ENCODE measurements at places on chromosomes 7 and 10.

GRCh38 chr10:100162696-100163095 lies 23.1 kb downstream of the ERLIN1 start:
- DNase-seq = no peak

GRCh38 chr7:77238703-77239136 lies 39.1 kb upstream of the FGL2 start:
- DNase-seq = no peak

- DNase-seq = no peak
These were observed 346.5 kb upstream of the NPVF start for GRCh38 chr7:25574828-25575227.

DNA sequence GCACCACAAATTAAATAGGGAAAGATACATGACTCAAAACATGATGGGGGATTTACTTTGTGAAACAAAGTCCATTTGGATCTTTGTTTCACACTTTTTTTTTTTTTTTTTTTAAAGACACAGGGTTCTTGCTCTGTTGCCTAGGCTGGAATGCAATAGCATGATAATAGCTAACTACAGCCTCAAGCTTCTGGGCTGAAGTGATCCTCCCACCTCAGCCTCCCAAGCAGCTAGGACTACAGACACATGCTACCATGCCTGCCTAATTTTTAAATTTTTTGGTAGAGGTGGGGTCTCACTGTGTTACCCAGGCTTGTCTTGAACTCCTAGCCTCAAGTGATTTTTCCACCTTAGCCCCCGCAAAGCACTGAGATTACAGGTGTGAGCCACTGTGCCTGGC lies 172.6 kb upstream of the KLF14 start:
- no peak for DNase-seq

DNA sequence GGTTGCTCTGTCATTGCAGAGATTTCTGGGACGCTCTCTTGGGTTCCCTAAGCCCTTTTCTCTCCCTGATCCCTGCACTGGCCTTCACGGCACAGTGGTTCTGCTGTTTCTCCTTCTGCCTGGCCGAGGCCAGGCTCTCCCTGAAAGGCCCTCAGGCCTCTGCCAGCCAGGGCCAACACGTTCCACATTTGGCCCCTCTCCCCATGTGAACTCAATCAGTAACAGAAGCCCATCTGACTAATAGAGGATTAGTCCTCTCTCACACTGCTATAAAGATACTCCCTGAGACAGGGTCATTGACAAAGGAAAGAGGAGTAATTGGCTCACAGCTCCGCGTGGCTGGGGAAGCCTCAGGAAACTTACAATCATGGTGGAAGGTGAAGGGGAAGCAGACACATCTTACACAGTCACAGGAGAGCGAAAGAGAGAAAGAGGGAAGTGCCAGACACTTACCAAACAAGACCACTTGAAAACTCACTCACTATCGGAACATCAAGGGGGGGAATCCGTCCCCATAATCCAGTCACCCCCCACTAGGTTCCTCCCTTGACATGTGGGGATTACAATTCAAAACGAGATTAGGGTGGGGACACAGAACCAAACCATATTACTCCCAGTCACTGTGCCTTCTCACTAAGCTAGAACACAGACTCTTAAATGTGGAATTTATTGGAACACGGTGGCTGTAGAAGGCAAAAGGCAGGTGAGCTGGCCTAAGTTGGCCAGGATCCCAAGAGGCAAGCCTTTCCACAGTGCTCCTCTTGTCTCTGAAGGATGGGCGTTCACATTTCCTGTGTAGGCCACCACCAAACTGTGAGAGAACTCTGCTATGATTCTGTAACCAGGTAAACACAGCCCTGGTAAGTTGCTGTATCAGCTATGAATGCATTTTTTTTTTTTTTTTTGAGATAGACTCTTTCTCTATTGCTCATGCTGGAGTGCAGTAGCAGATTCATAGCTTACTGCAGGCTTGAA lies 8.8 kb downstream of the FZD8 start:
- DNase-seq = no peak

- DNase-seq = no peak
These were observed 2.8 kb downstream of the EBF3 start for GRCh38 chr10:129961157-129961701.

All from posterior cingulate gyrus (tissue), 11 donors.